MG63 (cell line): ENCODE measurements at places on chromosomes 6 and 20. TPM values are rescaled to one million over a fixed set of nuclear protein-coding genes. Genes with fewer than 3 reads are reported as not detected.

DLK2 gene
- total RNA-seq, result 1.5 TPM in 1 of 2 replicates, not detected in the other

CTAGE9 gene
- total RNA-seq, result not detected in 2 replicates

ADTRP gene
- 1.5 and 2.1 TPM in 2 replicates for total RNA-seq

GRCh38 chr6:66851930-66852329 is 1144.9 kb upstream of the EYS start:
- no peak for DNase-seq
